Lower leg skin (tissue), 4 donors: ENCODE measurements at places on chromosomes 1 and 21. TPM values are rescaled to one million over a fixed set of nuclear protein-coding genes. Genes with fewer than 3 reads are reported as not detected.

DNA sequence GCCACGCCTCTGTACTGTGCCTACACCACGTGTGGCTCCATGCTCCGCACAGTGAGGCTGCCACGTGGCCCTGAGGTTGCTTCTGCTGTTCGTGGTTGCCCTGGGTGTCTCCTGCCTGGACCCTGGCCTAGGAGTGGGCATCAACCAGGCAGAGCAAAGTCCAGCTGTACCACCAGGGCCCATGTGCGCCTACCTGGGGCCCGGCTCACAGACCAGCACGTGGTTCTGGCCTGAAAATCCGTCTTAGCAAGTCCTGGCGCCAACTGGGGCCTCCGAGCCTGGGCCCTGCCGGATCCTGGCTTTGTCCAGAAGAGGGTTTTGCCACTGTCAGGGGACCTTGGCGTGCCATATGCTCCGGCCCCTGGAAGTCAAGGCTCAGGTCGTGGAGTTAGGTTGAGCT is 107.1 kb upstream of the TTC34 start:
- no peak for DNase-seq

GRCh38 chr1:15394258-15394690 is 15.4 kb upstream of the EFHD2 start:
- no peak for DNase-seq

DNA sequence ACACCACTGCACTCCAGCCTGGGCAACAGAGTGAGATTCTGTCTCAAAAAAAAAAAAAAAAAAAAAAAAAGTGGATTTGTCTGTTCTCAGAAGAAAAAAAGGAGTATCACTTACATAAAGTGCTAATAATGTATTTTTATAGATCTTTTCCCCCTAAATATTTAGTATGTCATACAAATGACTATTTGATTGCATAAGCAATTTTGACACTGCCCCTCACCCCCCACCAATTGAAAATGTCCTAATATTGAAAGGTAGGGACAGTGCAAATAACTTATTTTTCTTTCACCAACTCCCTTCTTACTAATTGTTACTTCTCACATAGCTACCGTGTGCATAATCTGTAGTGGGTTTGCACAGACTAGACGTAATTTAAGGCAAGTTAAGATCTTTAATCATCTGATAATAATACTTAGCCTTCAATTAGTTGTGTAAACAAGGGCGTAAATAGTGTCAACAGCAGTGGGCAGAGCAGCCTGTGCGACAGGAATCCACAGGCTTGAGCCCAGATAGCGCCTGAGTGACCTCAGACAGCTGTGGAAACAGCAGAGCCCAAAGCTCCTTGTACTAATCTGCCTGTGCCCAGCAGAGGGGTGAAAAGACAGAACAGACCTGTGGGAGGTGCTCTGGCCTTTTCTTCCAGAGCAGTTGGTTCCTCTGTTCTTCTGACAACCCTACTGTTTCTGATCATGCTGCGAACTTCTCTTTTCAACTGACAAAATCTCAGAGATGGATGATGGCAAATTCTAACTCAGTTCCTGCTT is 4.5 kb upstream of the IER5 start:
- DNase-seq = peak; percentile 56

CELA2B gene
- total RNA-seq = not detected

ID3 gene
- 209 TPM for total RNA-seq

PLEKHN1 gene
- total RNA-seq = 38.7 TPM

DNA sequence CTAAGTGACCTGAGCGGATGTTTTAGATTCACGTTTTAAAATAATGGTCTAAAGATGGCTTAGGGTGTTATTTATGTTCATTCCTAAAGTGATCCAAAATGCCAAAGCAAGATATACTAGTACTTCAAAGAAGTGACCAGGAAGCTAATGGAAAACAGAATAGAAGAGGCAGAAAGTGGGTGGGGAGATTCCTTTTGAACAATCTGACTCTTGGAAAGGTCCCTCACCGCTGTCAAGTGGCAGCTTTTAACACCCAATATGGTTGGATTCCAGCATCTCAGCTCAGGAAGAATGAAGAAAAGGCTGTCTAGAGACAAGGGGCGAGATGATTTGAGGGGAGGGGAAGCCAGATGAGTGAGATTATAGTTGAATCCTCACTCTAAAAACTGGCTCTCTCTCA is 90.3 kb downstream of the SCMH1 start:
- no peak for DNase-seq

ASCL5 gene
- not detected for total RNA-seq

SV2A gene
- total RNA-seq = 1.1 TPM

DNA sequence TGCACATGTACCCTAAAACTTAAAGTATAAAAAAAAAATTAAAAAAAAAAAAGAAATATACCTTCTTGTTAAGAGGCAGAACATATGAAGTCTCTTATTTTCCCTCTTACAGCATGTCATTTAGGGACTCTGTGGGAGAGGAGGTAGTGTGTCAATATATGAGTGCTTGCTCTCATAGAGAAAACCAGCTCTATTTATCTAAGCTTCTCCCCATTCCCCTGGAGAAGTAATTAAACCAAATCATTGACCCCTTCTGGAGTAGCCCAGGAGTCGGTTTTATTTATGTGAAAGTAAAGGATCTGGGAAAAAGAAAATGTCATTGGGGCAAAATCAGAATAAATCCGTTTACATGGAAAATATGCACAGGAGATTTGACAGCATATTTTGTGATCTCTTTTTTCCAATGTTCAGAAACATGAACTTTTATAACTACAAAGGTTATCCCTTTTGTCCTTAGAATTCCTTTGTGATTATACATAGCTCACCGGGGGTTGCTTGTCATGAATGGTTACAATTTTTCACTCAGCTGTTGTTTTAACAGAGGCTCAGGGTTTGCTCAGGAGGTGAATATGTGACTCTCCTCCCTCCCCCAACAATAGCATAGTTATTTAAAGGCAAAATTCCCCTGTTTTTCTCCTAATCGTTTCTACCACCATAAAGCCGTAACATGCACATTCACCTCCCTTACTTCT is 114.5 kb upstream of the C1orf21 start:
- no peak for DNase-seq

DNA sequence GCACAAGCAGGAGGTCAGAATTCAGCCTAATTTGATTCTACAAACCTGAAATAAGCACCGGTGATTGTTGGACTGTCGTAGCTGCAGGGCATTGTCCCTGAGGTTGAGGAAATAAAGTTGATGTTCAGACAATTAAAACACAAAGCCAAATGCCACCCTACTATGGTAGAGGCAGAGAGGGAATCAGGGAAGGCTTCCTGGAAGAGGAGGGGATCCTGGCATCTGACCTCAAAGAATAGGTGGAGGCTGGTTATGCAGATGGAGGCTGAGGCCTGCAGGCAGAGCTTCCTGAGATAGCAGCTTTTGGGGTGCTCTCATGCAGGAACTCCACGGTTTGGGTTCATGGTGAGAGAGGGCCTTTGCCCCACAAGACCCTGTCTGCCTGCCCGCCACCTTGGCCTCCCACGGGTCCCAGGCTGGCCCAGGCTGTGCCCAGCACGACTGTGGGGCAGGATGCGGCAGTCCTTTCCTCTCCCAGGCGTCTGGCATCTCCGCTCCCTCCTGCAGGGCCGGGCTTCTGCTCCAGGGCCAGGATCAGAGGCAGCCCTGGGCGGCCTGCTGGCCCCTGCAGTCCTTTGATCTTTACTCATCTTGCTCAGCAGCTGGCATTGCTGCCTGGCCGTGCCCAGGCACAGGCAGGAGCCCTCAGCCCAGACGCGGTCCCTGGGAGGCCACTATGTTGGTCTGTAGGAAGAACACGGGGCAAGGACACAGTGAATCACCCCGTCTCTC is 134.1 kb upstream of the VAMP3 start:
- no peak for DNase-seq

GRCh38 chr1:235613602-235614001 is 36.0 kb downstream of the GNG4 start:
- DNase-seq = no peak

OVAAL gene
- total RNA-seq = not detected

ILDR2 gene
- total RNA-seq = not detected

- no peak for DNase-seq
These were observed 34.7 kb downstream of the PDE4B start for GRCh38 chr1:65827346-65827745.

GRCh38 chr1:39508857-39509305 is 17.4 kb downstream of the BMP8A start:
- no peak for DNase-seq
